ENCODE measurements at places on chromosomes 3 and 15.

DNA sequence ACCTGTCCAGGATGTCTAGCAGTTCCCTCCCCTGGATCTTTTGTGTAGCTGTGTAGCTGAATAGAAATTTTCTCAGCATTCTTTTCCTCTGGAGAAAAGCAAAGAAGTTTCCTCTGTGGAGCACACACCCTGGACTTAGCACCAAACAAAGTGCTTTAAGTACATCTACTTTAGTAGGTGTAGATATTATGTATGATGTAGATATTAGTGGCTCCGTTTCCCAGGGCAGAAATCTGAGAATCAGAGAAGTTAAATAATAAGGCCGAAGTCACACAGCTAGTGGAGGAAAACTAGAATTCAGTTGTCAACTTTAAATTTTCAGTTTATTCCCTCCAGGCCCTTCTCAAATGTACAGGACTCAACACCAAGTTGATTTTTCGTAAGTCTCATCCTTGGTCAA is 401.7 kb upstream of the NR2F2 start:
- no peak overlapping the region for H3K4me3 ChIP-seq
- no peaks in the 10 kb centered on the region for H3K36me3 ChIP-seq
- no peaks in the 10 kb centered on the region for H3K27me3 ChIP-seq
- DNase-seq: no peak
- no peak overlapping the region for H3K27ac ChIP-seq
- H3K4me1 ChIP-seq: peaks cover 6% of the 10 kb centered on the region

DNA sequence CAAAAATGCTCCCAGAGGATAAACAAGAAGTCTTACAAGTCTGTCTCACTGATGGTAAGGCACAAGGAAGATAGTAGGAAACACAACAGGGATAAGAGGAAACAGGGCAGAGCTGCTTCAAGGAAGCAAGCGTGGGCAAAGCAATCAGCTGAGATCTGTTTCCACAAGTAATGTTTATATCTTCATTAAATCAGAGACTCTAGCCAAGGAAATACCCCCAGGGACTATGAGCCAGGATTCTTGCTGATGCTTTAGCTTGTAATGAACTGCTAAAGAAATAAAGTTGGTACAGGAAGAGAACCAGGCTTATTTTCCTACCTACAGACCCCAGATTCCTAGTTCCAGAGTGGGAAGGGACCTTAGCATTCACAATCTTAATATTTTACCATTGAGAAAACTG is 112.7 kb upstream of the C3orf80 start:
- no peak overlapping the region for H3K4me3 ChIP-seq
- H3K27me3 ChIP-seq: peaks cover 11% of the 10 kb centered on the region
- DNase-seq: no peak

- H3K4me1 ChIP-seq: peaks cover 20% of the 10 kb centered on the region
- H3K36me3 ChIP-seq: no peaks in the 10 kb centered on the region
- no peak for DNase-seq
- H3K4me3 ChIP-seq: no peak overlapping the region
- no peaks in the 10 kb centered on the region for H3K27me3 ChIP-seq
Observed at GRCh38 chr3:12751571-12751970, 7.5 kb downstream of the TMEM40 start.

DNA sequence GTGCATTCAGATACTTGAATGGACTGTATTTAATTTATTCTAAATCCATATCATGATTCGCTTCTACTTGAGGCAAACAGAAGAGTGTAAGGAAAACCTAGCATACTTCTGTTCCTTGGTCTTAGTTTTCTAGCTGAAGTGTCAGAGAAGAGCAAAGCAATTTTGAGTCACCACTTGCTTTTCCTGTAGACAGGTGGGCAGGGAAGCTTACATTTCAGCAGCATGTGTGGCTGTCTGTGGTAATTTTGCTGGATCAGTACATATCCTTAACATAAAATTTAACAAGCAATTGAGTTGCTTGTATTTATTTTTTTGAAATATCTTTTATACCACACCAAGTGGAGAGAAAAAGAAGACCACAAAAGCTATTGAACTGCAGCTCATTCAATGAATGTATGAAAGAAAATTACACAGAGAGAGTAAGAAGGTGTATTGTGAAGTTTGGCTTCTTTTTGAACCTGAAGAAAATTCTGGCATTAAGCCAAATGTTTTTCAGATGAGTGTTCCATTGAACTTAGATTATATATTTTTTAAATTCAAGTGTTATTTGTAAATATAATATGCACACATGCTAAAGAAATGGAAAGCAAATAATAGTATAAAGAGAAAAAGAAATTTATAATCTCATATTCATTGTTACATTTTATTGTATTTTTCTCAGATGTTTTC is 747.6 kb downstream of the NAALADL2 start:
- H3K4me1 ChIP-seq: no peaks in the 10 kb centered on the region
- DNase-seq: no peak
- no peak overlapping the region for H3K27ac ChIP-seq
- H3K4me3 ChIP-seq: no peak overlapping the region
- no peaks in the 10 kb centered on the region for H3K27me3 ChIP-seq
- no peaks in the 10 kb centered on the region for H3K36me3 ChIP-seq

DNA sequence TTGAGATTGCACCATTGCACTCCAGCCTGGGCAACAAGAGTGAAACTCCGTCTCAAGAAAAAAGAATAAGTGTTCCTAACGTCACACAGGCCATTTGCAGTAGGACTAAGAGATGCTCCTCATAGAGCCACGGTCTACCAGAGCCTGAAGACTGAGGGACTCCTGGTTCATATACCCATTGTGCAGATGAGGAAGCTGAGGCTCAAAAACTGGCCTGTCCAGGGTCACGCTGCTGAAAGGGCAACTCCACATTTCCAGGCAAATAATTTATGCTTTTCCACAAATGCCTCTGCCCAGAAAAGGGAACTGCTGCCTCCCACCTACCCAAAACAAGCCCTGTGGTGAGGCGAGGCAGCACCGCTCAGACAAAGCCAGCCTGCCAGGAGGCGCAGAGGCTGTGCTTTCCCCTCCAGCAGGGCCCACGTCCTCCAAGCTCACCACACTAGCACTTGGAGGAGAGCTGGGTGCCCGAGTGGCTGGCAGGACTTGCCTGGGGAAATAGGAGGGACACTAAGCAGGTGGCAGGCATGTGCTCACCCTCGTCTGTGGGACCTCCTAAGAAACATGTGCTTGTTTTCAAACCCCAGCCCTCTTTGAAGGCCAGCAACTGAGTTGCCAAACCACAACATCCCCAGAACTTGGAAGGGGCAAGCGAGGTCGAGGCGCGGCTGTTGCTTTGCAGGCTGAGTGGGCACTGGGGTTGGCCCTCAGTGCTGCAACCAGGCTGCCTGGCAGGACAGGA is 195.6 kb downstream of the XXYLT1 start:
- H3K36me3 ChIP-seq: no peaks in the 10 kb centered on the region
- H3K27me3 ChIP-seq: no peaks in the 10 kb centered on the region
- H3K4me3 ChIP-seq: no peak overlapping the region
- H3K4me1 ChIP-seq: peaks cover 12% of the 10 kb centered on the region

GRCh38 chr3:140573011-140573410 is 104.9 kb upstream of the TRIM42 start:
- H3K27ac ChIP-seq: no peak overlapping the region
- no peak overlapping the region for H3K4me3 ChIP-seq
- peaks cover 26% of the 10 kb centered on the region for H3K4me1 ChIP-seq
- H3K27me3 ChIP-seq: no peaks in the 10 kb centered on the region
- no peaks in the 10 kb centered on the region for H3K36me3 ChIP-seq

GRCh38 chr3:3145831-3146230 is 19.1 kb downstream of the TRNT1 start:
- no peaks in the 10 kb centered on the region for H3K4me1 ChIP-seq
- no peak overlapping the region for H3K27ac ChIP-seq
- peaks cover 100% of the 10 kb centered on the region for H3K36me3 ChIP-seq
- no peaks in the 10 kb centered on the region for H3K27me3 ChIP-seq
- no peak overlapping the region for H3K4me3 ChIP-seq
- DNase-seq: no peak

- H3K27me3 ChIP-seq: no peaks in the 10 kb centered on the region
- no peak overlapping the region for H3K27ac ChIP-seq
- no peak for DNase-seq
- no peaks in the 10 kb centered on the region for H3K4me1 ChIP-seq
- H3K36me3 ChIP-seq: peaks cover 4% of the 10 kb centered on the region
Observed at GRCh38 chr15:67680641-67681040, 138.1 kb downstream of the MAP2K5 start.

DNA sequence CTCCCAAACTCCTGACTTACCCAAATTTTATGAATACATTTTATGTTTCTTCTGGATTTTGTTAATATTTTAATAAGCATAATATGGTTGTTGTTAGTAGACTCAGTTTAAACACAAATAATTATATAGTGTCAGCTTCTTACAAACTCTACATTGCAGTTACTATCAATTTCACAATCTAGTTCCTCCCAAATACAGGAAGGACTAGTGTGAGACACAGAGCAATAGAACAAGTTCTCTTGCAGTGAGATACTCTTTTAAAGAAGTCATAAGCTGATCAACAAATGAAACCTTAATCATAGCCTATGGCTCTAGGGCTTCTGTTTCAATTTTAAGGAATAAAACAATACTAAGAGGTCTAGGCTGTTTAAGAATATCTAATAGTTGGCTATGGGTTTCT is 86.1 kb downstream of the SAMMSON start:
- no peaks in the 10 kb centered on the region for H3K36me3 ChIP-seq
- no peak overlapping the region for H3K4me3 ChIP-seq
- H3K4me1 ChIP-seq: no peaks in the 10 kb centered on the region
- no peaks in the 10 kb centered on the region for H3K27me3 ChIP-seq
- H3K27ac ChIP-seq: no peak overlapping the region

GRCh38 chr15:65660927-65661326 is 39.2 kb downstream of the SLC24A1 start:
- no peaks in the 10 kb centered on the region for H3K4me1 ChIP-seq
- no peak overlapping the region for H3K4me3 ChIP-seq
- no peak overlapping the region for H3K27ac ChIP-seq
- DNase-seq: no peak

GRCh38 chr15:96352604-96353405 is 22.3 kb downstream of the NR2F2 start:
- H3K27ac ChIP-seq: peak overlapping the region; percentile 88
- no peaks in the 10 kb centered on the region for H3K36me3 ChIP-seq
- no peak for DNase-seq
- H3K4me1 ChIP-seq: peaks cover 35% of the 10 kb centered on the region
- peaks cover 56% of the 10 kb centered on the region for H3K27me3 ChIP-seq
